GM12892 (cell line): ENCODE measurements at places on chromosomes 1 and 21.

DNA sequence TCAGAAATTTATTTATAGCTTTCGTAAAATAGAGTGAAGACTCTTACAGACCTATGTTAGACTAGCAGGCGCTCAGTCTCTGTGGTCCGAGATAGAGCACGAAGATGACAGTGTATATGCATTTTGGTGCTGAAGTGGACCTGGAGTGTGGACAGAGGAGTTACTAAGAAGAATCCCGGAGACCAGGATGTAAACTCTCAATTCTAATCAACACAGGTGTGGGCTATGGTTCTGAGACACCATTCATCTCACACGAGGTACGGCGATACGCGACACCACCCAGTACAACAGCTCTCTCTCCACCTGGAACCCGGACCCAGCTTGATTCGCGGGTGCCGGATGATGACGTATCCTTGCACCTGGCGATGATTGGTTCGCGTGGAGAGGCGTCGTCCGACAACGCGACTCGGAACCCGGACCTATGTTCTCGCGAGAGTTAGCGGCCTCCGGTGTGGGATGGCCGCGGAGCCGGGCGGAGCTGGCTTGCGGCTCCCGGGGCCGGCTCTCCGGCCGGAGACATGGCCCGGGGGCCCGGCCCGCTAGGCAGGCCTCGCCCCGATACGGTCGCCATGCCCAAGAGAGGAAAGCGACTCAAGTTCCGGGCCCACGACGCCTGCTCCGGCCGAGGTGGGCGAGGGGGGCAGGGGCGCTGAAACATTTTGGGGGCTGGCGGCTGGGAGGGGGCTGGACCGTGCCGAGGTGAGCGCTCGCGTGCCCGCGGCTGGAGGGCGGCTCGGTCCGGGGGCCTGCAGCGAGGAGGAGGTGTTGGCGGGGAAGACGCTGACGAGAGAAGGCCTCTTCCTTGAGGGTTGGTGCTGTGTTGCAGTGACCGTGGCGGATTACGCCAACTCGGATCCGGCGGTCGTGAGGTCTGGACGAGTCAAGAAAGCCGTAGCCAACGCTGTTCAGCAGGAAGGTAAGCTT is at the start of gene TMEM183A:
Gene TMEM183A (plus strand): TSS at position 427 of the 924 bp plus-strand sequence. CDS start 92 bp downstream, at position 519.
- DNase-seq, result peak; percentile 74

GRCh38 chr21:46229133-46229922 is 754 bp upstream of the LSS start:
- DNase-seq, result peak; percentile 59

GRCh38 chr1:231668826-231669225 is 42.2 kb downstream of the DISC1 start:
- no peak for DNase-seq

DNA sequence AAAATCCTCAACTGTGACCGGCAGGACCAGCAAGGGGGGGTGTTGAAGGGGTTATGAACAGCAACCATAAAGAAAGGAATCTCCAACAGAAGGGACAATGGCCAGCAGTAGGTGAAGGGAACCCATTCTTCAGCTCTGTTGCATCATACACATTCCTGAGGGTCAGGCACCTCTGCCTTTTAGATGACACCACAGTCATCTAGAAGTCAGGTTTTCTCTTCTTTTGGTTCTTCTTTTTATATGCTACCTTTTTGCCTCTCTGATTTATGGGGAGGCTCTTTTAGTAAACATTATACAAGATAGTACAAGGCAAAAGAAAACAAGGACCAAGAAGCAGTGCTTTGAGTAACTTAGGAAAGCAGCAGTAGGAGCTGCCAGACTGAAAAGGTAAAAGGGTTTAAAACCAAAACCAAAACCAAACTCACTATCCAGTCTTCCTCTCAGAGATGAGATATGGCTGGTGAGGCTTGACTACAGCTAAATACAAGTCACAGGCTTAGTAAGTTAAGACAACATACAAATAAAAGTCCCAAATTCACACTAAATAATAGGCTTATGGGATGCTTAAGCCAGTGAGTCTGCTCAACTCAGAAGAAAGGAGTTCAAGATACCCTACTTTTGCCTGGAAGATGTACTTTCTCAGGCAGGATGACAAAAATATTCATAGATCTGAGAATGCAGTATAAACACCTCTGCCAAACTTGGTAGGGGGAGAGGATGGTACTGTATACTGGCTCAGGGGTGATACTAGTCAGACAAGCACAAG is 4.1 kb downstream of the TEX38 start:
- DNase-seq, result no peak

DNA sequence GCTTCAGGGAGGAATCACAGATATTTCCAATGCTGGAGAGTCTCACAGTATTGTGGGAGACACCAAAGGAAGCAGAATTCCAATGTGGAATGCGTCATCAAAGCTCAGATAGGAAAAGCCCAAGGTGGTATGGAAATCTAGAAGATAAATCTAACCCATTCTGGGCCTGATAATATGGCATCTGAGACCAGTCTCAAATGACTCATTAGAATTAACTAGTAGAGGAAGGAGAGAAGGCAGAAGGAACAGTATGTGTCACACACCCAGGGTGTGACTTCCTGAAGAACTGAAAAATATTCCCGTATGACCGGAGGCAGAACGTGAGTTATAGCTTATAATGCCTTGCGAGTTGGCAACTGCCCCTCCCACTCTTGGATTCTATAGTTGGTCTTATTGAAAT is 499.2 kb downstream of the PLPP3 start:
- DNase-seq, result no peak

DNA sequence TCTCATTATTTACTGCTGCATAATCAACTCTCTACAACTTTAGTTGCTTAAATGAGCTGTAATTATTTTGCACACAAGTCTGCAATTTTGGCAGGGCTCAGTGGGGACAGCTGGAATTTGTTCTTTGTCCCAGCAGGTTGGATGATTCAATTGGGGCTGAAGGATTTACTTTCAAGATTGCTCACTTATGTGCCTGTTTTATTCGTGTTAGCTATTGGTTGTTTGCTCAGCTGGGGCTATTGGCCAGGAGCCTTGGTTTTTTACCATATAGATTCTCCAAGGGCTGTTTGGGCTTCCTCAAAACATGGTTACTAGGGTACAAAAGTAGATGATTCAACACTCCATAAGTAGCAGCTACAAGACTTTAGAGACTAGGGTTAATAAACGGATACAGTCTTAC is 13.4 kb downstream of the OR10R2 start:
- DNase-seq, result no peak

- DNase-seq, result no peak
Observed at GRCh38 chr1:158016651-158017335, 23.3 kb downstream of the KIRREL1 start.
